NCI-H1105 (cell line): ENCODE measurements at places on chromosomes 4 and X.

GRCh38 chr4:181659202-181659601 lies 584.0 kb upstream of the TENM3 start:
- DNase-seq, result no peak

DNA sequence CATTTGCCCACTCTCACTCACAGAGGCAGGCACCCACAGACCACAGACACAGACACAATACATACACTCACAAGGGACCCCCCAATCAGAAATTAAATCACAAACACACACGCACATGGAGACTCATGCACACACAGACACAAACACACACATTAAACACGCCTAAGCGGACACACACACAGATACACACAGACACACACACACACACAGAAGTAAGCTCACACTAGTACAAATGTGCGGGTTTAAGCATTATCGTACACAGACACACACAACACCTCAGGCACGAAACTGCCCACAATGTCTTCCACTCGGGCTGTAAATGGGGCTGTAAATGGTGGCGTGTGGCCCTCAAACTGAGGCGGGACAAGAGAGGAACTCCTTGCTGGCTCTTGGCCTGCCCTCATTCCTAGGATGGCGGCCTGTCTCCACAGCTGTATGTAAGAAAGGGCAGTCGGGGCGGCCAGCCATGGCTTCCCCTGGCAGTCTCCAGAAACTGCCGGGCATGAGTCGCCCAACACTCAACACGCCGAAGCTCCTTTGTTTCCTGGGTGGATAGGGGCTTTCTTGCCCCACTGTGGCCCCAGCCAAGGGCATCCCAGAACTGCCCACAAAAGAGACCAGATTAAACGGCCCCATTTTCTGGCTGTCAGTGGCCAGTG lies 53.9 kb downstream of the NBDY start:
- DNase-seq, result no peak

- no peak for DNase-seq
These were observed 100.1 kb upstream of the VCX3B start for GRCh38 chrX:8364369-8365141.

GRCh38 chr4:1459081-1459721 lies 53.0 kb upstream of the NKX1-1 start:
- DNase-seq, result no peak

GRCh38 chr4:95186666-95187065 lies 362.1 kb downstream of the UNC5C start:
- DNase-seq, result no peak

- no peak for DNase-seq
These were observed 593.3 kb downstream of the KCTD8 start for GRCh38 chr4:43855283-43855682.

GRCh38 chrX:47497271-47497888 lies 14.4 kb upstream of the ZNF41 start:
- no peak for DNase-seq

DNA sequence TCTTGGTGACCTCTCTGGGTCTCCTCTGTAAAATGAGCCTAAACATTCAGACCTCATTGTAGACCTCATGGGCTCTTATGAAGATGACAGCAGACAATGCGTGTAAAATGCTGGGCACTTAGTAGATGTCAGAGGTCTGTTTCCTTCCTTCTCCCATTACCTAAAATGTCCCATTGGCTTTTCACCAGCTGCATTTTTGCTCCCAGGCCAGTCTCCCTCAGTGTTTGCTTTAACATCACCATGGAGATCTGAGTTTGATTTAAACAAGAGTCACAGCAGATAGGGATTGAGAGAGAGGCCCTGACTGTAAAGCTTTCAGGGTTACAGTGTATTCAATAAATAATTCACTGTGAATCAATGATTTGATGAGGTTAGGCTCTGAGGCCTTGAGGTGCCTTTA lies 24.3 kb downstream of the PSAPL1 start:
- no peak for DNase-seq

DNA sequence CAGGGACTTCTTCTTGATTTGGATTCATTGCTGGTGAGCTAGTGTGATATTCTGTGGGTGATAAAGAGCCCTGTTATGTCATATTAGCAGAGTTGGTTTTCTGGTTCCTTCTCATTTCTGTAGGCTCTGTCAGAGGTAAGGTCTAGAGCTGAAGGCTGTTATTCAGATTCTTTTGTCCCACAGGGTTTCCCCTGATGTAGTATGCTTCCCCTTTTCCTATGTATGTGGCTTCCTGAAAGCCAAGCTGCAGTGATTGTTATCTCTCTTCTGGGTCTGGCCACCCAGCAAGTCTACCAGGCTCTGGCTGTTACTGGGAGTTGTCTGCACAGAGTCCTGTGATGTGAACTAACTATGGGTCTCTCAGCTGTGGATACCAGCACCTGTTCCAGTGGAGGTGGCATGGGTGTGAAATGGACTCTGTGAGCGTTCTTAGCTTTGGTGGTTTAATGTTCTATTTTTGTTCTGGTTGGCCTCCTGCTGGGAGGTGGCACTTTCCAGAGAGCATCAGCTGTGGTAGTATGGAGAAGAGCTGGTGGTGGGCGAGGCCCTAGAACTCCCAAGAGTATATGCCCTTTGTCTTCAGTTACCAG lies 373.7 kb downstream of the AR start:
- no peak for DNase-seq

DNA sequence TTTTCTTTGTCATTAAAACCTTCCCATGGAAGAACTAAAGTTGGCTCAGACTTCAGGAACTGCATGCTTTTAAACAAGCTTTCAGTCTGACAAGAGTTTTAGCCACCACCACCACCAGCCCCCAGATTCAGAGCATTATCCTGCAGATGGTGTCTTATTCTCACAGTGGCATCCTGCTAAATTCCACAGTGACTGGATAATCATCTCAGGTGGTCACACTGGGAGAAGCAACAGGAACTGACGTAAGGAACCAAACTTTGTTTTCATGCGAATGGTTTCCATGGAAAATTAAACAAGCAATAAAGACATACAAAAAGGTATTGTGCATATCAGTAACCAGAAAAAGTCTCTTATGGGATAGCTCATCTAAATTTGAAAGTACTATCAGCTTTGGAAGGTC lies 370.7 kb downstream of the FBXW7 start:
- DNase-seq, result no peak

DNA sequence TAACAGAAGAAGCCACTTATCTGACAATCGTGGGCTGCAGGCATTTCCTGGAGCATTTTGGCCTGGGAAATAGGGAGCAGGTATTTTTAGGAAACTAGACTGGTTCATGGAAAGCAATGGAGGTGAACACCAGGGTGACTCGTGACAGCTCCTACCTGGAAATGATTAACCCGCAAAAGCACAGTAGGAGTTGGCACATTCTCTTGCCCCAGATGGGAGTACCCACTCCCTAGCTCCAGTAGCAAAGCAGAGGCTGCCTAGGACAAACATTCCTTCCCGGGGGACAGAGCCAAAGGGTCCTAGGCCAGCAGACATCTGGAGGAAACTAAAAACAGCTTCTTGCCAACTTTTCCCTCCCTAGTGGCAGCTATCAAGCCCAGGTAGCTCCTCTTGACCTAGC lies 29.0 kb downstream of the RTL5 start:
- no peak for DNase-seq

GRCh38 chrX:78024349-78025059 lies 55.1 kb upstream of the PGAM4 start:
- no peak for DNase-seq

- no peak for DNase-seq
These were observed 23.6 kb downstream of the KIF4A start for GRCh38 chrX:70313503-70313902.

DNA sequence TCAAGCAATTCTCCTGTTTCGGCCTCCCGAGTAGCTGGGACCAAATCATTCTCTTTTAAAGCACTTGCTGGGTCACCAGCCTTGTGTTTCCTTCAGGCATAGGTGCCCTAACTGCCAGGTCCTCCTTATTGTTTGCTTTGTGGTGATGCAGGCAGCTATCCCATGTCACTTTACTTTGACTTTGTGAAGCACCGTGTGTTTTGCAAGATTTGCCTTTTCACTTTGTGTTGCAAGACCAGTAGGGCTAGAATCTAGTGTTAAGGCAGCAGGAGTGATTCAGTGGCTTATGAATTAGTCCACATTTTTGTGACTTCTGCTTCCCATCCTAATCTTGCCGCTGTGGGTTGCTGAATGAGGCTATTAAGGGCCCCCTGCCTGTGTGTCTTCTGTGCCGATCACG lies 20.2 kb downstream of the SYAP1 start:
- DNase-seq, result no peak

DNA sequence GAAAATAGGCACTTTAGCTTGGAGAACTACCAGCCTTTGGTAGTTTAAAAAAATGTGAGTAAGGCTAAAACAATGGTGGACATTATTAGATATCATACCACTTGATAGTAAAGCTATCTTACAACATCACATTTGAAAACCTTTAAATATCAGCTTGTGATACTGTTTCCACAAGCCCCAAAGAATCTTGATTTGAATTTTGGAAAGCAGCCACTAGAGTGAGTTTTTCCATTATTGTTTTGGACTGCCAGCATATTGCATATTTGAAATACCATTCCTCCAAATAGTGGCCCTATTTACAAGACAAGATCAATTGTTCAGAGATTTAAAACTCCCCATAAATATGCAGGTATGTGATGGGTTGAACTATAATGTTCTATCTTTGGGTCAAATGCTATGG lies 303.0 kb upstream of the PRPS2 start:
- DNase-seq, result no peak

- no peak for DNase-seq
These were observed 164.3 kb downstream of the PDHA2 start for GRCh38 chr4:96003951-96004740.

GRCh38 chr4:77538144-77538543 lies 67.5 kb upstream of the CXCL13 start:
- no peak for DNase-seq

DNA sequence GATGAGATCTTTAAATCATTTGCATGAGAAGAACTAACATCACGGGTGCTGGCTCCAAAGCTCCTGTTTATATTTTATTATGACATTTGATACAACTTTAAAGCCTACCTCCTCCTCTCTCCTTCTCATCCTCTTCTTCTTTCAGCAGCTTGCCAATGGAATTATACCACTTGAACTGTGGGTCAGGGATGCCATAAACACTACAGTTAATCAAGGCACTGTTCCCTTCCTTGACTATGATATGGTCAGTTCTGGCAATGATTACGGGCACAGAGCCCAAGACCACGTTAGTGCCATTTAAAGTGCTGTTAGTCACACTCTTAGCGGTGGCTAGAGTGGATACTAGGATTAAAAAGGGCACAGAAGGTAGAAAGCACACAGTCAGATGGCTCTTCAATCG lies 20.7 kb downstream of the MFAP3L start:
- no peak for DNase-seq

GRCh38 chr4:135281230-135281629 lies 1079.6 kb upstream of the PABPC4L start:
- DNase-seq, result no peak

DNA sequence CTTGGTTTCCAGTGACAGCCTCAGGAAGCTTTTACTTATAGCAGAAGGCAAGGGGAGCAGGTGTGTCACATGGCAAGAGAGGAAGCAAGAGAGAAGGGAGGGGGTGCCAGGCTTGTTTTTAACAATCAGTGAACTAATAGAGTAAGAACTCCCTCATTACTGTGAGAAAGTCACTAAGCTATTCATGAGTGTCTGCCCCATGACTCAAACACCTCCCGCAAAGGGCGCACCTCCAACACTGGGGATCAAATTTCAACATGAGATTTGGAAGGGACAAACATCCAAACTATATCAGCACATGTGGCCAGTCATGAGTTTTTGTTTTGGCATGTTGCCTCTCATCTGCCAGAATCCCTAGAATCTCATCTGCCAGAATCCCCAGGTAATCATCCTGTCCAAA lies 183.5 kb upstream of the C1QTNF7 start:
- DNase-seq, result no peak

GRCh38 chr4:89300499-89300898 lies 7.1 kb downstream of the GPRIN3 start:
- DNase-seq, result no peak

- DNase-seq, result no peak
These were observed 51.0 kb upstream of the CFAP47 start for GRCh38 chrX:35868501-35868900.

DNA sequence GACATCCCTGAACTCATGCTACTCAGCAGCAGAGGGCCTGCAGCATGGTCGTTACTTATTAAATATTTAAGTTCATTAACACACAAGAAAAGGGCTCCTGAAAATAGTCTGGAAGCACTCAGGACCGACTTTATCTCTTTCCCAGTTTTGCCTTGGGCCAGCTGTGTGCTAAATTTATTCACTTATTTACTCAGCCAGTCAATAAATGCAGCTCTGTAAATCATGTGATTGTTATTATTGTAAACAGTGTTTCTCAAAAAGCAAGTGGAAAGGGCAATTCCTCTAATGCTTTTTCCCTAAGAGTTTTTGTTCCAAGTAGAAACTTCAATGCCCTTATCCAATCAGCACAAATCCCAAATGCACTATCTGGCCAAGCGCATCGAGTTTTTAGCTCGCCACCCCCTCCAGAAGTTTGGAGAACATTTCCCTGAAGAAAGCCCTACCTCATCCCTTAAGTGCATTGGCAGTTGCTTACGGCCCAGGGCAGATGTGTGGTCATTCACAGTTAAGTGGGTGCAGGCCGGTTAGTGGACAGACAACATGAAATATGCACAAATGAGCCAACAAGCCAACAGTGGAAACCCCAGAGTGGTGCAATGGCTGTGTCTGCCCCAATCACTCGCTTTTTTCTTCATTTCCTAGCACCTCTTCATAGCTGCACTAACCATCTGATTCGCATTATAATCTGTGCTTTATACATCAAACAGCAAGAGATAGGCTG lies 125.8 kb downstream of the SMIM20 start:
- no peak for DNase-seq

- no peak for DNase-seq
These were observed 3.3 kb downstream of the HAND2 start for GRCh38 chr4:173526724-173527102.

DNA sequence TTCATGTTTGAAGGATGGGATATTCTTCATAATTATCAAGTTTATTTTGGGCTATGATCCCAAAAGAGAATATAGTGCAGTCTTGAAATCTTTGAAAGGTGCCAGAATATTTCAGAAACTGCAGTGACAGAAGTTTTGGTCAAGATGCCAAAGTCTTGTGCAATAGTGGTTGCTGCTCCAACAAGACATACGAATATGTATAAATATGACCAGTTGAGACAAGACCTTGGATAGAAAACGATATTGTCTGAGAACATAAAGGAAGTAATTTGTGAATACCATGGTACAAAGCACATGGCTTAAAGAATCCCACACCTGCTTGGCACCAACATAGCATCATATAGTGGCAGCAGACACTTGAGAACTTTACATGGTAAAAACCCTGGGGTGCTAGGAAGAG lies 48.6 kb upstream of the AMELX start:
- DNase-seq, result no peak
